ENCODE measurements at places on chromosomes 13 and 19.

DNA sequence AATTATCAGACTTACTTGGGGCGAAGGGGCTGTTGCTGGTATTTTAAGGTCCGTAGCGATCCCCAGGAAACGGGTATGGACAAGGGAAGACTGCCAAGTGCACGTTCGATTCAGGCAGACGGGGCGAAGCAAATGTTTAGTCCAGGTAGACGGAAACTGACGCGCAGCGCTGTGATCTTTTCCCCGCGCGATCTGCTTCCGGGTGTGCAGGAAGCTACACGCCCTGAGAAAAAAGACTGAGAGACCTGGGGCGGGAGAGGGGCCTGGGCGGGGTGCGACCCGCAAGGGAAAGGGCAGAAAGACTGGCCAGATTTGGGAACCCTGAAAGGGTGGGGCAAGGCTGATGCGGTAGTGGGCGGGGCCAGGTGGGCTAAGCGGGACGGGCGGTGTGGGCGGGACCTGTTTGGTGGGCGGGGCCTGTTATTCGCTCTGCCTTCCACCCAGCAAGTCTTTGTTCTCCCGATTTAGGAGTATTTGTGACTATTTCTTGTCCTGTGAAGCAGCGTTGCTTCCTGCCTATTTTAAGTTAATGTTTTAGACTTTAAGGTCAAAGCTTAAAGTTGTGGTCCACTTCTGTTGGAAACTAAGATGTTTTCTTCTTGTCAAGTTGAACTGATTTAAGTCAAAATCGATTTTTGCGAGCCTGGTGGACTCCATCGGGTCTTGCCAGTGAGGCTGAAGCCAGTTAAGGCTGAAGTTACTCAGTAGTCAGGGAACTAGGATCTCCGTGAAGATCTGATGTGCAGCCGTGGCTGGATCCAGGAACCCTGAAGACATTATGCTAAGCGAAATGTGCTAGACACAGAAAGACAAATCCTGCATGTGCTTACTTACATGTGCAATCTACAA is at the start of gene ZNF836:
TSS of gene ZNF836 (minus strand) at position 301 of the 849 bp plus-strand sequence. CDS start 3,549 bp downstream, outside the sequence.
- peak; percentile 81 for DNase-seq

- no peak for DNase-seq
Observed at GRCh38 chr19:18815673-18816072, 16.1 kb upstream of the UPF1 start.

GRCh38 chr19:32809254-32809653 is 60.3 kb downstream of the SLC7A9 start:
- DNase-seq: no peak

DNA sequence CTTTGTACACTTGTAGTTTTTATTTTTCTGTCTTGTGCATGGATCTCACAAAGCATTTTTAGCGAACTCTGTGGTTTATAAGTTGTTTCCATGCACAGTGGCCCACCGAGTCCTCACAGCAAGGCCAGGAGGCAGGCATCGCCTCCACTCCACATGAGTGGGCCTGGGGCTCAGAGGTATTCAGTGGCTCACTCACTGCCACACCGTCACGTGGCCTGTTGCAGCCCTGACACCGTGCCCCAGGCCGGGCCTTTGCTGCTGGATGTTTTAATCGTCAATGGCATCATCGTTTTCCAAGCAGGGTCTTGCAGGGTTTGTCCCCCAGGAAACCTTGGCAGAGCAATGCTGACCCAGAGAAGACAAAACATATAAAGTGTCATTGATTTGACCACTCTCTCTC is 59.8 kb downstream of the SPACA7 start:
- DNase-seq: no peak

DNA sequence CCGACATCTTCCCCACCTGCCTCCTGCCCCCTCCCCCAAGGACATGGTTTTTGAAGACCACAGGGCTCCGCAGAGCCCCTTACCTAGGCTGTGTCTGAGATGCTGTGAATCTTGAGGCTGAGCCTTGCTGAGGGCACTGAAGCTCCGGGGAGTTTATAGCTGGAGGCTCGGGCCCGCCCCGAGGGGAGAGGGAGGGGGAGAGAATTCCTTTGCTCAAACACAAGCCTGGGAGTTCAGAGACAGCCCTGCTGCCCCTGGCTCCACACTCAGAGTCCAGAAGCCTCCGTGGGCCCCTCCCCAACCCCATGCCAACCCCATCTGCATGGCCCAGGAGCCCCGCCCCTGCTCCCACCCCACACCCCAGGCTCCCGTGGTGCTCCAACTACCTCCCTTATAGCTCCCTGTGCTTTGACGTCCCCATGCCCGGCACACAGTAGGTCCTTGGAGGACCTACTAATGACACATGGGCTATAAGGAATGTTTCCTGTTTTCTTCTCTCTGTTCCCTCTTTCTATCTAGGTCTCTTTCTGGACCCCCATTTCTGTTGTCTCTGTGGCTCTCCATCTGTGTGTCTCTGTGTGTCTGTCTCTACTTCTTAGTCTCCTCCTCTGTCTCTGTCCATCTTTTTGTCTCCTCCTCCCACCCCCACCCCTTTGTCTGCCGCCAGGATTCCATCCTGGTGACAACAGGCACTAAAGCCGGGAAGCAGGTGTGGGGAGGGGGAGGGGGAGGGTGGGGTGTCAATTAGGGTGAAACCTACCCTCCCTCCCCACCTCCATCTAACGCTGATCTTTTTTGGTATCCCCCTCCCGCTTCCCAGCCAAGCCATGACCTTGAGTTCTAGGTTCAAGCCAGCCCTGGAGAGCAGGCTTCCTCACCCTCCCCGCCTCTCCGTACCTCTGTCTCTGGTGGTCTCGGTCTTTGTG is at the start of gene TNNT1:
TSS of gene TNNT1 (minus strand) at position 129 of the 926 bp plus-strand sequence. CDS start 2,049 bp downstream, outside the sequence.
- no peak for DNase-seq

GRCh38 chr13:29525757-29526156 is 69.7 kb downstream of the SLC7A1 start:
- no peak for DNase-seq

- no peak for DNase-seq
Observed at GRCh38 chr19:34075661-34076091, 96.6 kb upstream of the LSM14A start.

- DNase-seq: no peak
Observed at GRCh38 chr13:31859571-31859970, 120.2 kb downstream of the RXFP2 start.

DNA sequence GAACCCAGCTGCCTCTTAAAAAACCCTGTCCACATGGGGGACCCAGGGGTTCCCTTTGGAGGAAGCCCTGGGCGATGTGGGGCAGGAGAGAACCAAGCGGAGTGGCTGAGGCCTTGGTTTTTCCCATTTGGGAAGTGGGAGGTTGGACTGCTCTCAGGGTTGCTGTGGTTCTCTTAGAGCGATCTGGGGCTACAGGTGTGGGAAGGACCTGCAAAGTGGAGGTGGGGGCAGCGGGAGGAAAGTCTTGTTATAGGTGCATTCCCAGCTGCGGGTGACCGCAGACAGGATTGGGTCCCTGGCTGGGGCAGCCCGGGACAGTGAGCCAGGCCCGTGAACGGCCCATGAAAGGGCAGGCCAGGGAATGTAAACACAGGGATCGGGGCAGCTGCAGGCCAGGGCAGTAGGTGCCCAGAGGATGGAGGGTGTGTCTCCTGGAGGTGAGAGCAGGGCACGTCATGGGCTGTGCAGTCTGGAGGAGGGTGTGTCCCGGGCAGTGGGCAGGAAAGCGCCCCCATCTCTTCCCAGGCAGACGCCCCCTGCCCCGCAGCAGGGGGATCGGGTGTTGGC is 814 bp downstream of the SLC25A23 start:
- no peak for DNase-seq

GRCh38 chr13:95247852-95248251 is 53.4 kb downstream of the ABCC4 start:
- DNase-seq: no peak

DNA sequence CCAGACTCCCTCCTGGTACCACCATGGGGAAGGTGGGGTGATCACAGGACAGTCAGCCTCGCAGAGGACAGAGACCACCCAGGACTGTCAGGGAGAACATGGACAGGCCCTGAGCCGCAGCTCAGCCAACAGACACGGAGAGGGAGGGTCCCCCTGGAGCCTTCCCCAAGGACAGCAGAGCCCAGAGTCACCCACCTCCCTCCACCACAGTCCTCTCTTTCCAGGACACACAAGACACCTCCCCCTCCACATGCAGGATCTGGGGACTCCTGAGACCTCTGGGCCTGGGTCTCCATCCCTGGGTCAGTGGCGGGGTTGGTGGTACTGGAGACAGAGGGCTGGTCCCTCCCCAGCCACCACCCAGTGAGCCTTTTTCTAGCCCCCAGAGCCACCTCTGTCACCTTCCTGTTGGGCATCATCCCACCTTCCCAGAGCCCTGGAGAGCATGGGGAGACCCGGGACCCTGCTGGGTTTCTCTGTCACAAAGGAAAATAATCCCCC is 505 bp upstream of the CEACAM5 start:
- no peak for DNase-seq

DNA sequence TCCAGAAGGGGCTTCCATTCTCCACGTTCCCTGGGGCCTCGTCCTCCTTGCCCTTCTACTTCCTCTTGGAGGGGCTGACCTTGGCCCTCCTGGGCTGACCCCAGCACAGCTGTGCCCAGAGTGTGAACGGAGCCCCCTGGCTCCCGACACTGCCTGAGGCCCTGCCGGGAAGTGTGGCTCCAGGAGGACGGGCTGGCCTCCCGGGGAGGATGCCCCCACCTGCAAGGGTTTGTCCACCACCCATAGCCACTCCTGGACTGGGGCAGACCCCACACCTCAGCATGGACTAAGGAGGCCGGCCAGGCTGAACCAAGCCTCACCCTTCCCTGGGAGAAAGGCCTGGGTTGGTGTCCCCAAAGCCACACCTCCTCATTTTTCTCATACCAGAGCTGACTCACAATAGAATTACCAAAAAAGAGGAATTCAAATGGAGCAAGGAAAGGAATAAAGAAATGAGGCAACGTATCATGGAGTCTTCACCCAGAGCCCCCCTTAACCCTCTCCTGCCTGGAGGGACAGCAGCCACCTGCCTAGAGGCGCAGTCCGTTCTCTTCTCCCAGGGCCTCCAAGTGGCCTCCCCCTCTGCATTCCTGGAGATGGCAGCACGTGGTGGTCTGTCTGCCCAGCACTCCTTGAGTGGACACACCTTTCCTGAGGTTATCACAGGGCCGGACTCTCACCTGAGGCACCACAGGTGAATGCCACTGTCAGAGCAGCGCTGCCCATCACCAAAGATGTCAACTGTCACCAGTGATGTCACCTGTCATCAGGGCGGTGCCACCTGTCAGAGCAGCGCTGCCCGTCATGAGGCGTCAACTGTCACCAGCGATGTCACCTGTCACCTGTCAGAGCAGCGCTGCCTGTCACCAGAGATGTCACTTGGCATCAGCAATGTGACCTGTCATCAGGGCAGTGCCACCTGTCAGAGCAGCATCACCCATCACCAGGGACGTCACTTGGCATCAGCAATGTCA is 3.1 kb upstream of the C13orf46 start:
- no peak for DNase-seq

All from left renal pelvis (tissue), 4 donors.